ENCODE measurements at places on chromosomes 1 and 21. TPM values are rescaled to one million over a fixed set of nuclear protein-coding genes. Genes with fewer than 3 reads are reported as not detected.

DNA sequence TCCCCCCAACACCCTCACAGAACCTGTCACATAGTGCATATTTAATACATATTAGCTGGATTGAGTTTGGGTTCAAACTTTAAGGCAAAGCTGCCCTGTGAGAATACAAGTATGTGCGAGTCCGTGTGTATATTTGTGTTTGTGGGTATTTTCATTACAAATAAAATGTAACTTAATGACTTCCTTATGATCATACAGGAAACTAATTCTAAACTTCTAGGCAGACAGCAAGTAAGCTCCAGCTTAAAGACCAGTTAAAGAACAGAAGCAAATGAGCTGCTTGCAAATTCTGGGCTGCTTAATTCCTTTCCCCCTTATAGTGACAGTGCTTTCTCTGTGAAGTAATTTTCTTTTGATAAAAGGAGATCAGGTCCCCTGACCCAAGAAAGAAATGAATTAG, 437.6 kb downstream of the TTLL7 start:
- no peak for DNase-seq

DNA sequence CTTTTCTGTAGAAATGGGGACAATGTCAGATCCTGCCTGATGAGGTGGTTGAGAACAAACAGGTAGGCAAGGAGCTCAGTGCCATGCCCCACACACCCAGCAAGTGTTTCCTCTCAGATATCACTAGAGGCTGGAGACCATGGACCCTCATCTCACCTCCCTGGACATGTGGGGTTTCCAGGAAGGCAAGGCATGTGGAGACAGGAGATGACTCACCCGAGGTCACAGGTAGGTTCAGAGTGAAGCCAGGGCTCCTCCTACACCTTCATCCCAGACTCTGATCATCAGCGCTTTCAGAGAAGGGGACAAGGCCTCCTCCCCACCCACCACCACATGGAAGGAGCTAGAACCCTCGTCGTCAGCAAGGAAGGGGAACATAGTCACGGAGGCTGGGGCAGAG, 69.2 kb downstream of the MATN1 start:
- no peak for DNase-seq

- peak; percentile 40 for DNase-seq
Measured at GRCh38 chr1:174040387-174040786, 18.2 kb upstream of the RC3H1 start.

DNA sequence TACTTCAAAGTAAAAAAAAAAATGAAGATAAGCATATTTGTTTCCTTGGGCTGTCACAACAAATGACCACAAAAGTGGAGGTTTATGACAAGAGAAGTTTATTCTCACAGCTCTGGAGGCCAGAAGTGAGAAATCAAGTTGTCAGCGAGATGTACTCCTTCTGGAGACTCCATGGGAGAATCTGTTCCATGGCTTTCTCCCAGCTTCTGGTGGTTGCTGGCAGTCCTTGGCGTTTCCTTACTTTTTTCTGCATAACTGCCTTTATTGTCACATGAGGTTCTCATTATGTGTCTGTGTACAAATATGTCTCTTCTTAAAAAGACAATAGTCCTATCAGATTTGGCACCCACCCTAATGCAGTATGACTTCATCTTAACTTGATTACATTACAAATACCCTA, 398.3 kb downstream of the KCNT2 start:
- peak; percentile 13 for DNase-seq

- peak; percentile 71 for DNase-seq
Measured at GRCh38 chr1:201982623-201983379, at the start of gene RNPEP. TSS of gene RNPEP (plus strand) at chr1:201982648. CDS start at chr1:201982667, 19 bp downstream.

- DNase-seq, result no peak
Measured at GRCh38 chr1:3062616-3063378, 6.2 kb upstream of the PRDM16 start.

DNA sequence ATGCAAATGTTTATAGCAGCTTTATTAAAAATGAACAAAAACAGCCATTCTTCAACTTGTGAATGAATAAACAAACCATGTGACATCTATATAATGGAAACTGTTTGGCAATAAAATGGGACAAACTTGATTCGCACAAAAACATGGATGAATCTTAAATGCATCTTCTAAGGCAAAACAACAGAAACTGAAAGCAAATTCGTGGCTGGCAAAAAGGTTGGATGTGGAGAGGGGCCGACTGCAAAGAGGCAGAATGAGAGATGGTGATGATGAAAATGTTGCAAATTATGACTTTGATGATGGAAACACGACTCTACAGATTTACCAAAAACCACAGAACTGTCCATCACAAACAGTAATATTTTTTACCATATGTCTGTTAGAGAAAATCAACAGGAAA, 327.0 kb upstream of the NR5A2 start:
- no peak for DNase-seq

DNA sequence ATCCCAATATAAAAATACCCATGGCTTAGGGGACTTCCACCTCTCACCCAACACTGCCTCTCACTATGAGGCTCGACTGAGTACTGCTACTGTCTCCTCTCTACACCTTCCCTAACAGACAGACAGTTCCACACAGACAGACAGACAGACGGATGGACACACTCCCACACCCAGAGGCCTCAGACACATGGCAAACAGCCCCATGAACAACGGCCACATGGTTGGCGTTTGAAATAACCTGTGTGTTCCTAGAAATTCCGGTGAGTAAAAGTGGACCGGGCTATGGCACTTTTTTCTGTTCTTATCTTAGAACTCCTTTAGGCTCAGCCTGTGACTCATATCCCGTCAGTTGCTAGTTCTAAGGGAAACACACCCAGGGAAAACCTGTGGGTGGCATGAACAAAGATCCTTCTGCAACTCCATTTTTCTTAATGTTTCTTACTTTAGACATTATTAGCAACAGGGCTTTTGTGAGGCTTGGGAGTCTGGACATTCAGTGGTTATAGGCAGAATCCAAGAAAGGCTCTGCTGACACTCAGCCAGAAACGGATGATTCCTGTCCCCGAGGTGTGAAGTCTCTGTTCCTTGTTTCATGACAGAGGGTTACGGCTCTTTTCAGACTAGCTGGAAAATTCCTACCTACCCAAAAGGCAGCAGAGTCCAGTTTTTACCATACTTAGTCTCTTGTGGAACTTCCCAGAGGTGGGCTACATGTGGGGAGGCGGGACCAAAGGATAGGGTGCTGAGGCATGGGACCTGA, 90.5 kb upstream of the TLR5 start:
- peak; percentile 22 for DNase-seq

- no peak for DNase-seq
Measured at GRCh38 chr1:52636721-52637695, 4.0 kb downstream of the SHISAL2A start.

DNA sequence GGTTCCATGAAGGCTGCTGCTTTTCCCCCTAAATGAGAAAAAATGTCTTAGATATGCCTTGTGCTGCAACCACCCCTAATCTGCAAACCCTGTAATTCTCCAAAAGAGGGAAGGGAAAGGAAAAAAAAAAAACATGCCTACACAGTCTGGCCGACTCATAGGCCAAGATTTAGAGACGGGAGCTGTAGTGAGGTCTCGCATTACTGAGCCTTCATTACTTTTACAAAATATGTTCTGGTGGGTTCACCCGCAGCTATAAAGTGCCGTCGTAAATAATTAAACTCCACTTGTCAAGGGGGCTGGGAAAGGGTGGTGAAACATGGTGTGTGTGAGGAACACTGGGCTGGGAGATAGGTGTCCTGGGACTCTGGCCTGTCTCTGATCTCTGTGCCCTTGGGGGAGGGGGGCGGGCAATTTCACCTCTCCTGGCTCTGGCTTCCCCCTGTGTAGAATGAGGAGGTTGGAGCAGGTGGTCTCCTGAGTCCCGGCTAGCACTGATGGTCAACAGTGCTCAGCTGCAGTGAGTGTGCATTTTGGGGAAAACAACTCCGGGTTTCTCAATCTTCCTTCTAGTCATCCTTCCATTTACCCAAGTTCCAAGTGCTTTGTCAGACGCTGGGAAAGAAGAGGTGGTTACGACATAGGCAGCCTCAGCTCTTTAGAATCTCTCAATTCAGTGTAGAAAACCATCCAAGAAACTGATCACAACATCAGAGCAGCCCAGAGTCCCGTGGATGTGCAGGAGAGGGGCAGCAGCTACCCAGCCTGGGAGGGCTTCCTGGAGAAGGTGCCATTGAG, 82.3 kb downstream of the ACTL8 start:
- no peak for DNase-seq

DNA sequence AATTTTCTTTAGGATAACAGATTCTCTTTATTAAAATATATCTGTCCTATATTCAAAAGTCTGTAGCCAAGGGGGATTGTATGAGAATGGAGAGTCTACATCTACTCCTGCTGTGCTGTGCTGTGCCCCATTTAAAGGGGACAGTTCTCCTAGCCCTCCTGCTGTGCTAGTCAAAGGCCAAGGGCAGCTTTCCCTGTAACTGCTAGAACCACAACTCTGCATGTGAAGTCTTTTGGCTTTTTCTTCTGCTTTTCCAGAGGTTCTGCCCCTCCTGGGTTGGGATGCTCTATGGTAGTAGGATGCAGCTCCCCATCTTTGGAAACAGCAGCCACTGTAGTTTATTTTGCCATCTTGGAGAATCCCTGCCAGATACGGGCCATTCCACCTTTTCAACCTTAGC, 197.5 kb upstream of the JUN start:
- DNase-seq, result no peak

- no peak for DNase-seq
Measured at GRCh38 chr1:15137809-15138208, 15.7 kb upstream of the TMEM51 start.

GRCh38 chr21:42189431-42189830, 29.5 kb upstream of the ABCG1 start:
- no peak for DNase-seq

DNA sequence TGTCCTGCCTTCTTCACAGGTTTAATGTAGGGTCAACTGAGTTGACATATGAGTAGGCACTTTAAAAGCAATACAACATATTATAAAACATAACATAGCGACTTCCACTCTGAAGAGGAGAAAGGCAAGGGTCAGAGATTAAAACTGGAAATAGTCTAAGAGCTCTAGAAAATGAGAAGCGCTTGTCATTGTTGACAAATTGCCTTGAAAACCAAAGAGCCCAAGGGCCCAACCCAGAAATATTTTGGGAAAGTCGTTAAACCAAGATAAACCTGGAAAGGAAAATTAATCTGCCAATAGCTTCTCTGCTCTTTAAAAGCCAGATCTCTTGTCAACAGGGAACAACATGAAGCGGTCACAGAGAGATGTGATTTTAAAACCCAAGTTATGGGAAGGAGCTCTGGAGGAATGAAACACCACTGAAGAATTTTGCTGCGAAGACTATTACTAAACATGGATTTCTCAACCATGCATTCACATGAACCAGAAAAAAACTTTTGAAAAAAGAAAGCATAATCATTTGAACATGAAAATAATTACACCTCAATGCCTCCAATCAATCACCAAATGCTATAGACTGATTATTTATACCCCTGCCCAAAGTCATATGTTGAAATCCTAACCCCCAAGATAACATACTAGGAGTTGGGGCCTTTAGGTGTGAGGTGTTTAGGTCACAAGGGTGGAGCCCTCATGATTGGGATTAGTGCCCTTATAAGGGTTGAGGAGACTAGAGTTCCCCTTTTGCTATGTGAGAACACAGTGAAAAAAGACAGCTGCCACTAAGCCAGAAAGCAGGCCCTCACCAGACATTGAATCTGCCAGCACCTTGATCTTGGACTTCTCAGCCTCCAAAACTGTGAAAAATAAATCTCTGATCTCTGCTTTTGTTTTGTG, 33.0 kb upstream of the MTF1 start:
- no peak for DNase-seq

GRCh38 chr1:43227143-43227764, 42.5 kb upstream of the TMEM125 start:
- peak; percentile 82 for DNase-seq

DNA sequence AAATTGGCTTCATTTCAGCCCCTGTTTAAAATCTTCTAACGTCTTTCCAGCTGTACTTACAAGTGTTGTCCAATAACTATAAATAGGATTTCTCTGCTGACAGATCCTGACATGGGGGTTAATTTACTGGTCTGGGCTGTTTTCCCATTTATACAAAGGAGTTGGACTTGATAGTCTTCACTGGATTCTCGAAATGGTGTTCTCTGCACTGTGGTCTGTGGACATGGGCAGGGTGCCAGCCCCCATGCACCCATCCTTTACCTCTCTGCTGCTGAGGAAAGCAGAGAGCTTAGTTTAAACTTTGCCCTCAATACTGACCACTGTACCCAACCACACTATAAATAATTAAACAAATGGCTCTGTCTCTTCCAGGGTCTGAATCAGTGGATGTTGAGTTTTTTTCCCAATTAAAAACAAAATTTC, 5.2 kb downstream of the DIO1 start:
- peak; percentile 56 for DNase-seq

GRCh38 chr21:26818906-26819305, 26.3 kb downstream of the ADAMTS1 start:
- no peak for DNase-seq

DNA sequence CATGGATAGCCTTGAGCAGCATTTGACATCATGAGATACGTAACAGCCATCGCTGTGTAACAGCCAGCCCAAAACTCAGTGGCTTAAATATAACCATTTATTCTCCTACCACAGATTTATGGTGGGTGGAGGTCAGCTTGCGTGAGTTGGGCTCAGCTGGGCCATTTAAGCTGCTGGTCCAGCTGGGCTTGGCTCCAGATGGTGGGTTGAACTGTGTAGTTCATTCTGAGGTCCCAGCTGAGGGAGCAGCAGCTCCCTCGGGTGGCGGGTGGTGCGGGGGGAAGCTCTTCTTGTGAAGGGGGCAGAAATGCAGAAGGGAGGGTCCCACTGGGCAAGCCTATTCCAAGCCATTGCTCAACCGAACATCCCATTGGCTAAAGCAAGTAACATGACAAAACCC, 75.9 kb downstream of the IGSF21 start:
- DNase-seq, result no peak

DNA sequence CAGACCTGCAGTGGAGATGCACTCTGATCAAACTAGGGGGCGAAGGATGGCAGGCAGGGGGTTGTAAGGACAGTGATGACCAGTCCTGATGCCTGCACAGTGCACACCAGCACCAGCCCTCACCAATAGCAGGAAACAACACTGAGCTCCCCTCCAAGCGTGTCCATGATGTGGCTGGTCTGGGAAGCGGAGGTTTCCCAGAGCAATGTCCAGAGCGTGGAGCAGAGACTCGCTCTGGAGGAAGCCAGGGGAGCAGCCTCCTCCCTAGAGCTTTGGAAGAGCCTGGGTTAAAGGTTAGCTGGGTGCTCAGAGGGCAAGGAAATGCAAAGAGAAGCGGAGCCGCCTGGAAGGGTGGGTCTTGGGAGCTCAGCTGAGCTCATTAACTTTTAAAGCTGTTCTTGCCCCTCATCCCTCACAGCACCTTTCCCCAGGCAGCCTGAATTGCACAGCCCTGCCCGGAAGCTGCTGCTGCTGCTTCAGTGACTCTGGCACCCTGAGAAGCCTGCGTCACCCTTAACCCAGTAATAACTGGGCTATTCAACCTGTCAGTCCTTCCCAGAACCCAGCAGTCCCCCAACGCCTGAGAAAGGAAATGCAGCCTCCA, 162.2 kb upstream of the RAB4A start:
- no peak for DNase-seq

Gene SUSD4
- total RNA-seq, result 3.4 TPM

Gene LDLRAD2
- total RNA-seq, result 0.26 TPM

Gene ATP6V1G3
- not detected for total RNA-seq

Gene SLC35D1
- total RNA-seq, result 16.3 TPM

Gene HAO2
- total RNA-seq, result 0.17 TPM

Gene SYCP1
- not detected for total RNA-seq

Gene ESRRG
- total RNA-seq, result 5.4 TPM

Gene KCNE2
- not detected for total RNA-seq

All from mucosa of gallbladder (tissue), 1 donor.